ENCODE measurements at places on chromosomes 5 and 9.
A peak's percentile ranks its signal among the peaks of the same experiment; 100 is the strongest.

DNA sequence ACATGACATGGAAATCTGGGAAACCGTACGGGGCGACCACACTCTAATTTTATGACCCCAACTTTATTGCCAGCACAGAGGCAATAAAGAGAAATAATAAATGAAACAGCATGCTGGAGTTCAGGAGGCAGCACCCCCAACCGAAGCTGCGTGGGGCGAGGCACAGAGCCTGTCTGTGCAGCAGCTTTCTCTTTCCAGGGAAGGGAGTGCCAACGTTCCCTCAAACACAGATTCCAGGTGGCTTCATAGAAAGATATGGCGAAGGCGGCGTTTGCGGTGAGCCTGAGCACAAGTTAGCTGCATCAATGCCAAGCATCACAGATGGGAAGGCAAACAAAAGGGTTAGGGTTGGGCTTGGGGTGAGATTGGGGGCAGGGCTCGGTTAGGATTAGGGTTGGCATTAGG lies 114.8 kb downstream of the HSD17B3 start:
- no peak for DNase-seq

DNA sequence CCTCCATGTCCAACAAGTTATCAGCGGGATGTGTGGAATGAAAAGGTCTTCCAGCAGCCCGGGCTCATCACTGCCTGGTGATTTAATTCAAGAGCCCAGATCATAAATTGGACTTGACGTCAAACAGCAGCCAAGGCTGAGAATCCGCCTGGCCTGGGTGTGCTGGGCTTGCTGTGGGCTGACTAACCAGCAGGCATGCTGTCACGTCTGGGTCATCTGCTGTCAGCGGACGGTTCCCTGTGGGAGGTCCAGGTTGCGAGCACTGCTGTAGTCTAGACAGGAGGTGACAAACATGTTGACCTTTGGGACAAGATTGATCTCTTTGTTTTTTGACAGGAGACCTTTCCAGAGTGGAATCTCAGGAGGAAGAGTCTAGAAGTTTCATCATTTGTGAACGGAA lies 289.7 kb downstream of the OSTF1 start:
- DNase-seq = no peak

DNA sequence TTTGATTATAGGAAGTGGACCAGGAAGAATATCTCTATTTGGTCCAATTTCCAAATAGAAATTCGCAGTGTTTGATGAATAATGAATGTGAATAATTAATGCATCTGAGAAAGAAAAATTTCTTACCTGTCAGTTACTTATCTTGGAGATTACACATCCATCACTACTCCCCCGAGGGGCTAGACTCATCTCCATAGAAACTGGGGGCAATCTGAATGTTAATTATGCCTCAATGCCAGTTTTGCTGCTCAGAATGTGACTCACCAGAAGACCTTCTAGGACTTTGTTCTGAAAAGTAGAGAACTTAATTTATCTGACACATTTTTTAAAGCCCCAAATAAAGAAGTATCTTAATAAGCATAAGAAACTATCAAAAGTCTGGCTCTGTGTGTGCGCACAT lies 233.4 kb upstream of the NR4A3 start:
- no peak for DNase-seq

DNA sequence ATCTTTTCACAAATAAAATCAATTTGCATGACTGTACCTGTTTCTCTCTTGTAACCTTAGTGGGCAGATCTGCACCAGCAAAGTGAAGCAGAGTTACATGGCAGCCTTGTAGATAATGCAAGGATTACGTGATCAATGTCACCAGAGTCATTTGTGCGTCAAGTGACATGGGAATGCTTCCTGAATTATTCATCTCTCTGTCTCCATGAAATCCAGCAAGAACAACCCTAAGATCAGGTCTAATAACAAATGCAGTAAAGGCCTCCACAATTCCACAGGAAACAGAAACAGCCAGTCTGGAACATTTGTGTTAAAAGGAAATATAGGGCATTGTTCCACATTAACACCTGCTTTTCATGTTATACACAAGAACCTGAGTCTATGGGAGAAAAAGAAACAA lies 7.8 kb downstream of the GZMA start:
- no peak for DNase-seq

GRCh38 chr9:72589667-72590521 lies 68.5 kb downstream of the TMC1 start:
- DNase-seq = peak; percentile 20

- no peak for DNase-seq
Measured at GRCh38 chr5:180118391-180118791, 46.8 kb upstream of the RNF130 start.

- DNase-seq = no peak
Measured at GRCh38 chr9:137465720-137466388, 6.7 kb upstream of the NSMF start.

GRCh38 chr9:123609844-123610243 lies 253.8 kb downstream of the CRB2 start:
- DNase-seq = peak; percentile 35

Data from NCI-H524 (cell line).